ENCODE measurements at places on chromosomes 1 and 21.
A peak's percentile ranks its signal among the peaks of the same experiment; 100 is the strongest.

- DNase-seq, result peak; percentile 40
Observed at GRCh38 chr1:217315346-217315745, 315.5 kb downstream of the GPATCH2 start.

DNA sequence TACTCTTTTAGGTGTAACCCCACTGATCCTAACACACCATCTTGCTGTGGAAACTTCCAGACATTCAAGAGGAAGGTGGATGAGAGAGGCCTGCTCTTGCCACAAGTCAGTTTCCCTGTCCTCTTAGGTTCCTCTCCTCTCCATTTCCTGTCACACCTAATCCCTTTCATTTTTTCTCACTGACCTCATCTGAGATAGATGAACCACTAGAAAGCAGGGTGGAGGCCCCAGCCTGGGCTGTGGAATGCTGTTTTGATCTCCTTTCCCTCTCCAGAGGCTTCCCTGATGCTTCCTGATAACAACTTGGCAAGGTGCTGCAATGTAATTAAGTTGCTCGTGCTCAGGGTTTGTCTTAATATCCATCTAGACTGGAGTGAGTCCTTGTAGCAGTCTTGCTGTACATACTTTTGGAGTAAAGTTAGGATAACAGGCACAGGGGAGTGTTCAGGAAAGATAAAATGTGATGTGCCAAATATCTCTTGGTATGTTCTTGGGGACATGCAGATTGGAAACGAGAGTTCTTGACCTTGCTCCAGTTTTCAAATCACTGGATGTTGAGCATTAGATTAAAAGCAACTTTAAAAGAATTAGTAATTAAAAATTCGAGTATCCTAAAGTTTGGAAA lies 11.2 kb downstream of the LRRC42 start:
- DNase-seq, result peak; percentile 85

GRCh38 chr1:205537386-205538018 lies 33.0 kb downstream of the CDK18 start:
- DNase-seq, result peak; percentile 43

DNA sequence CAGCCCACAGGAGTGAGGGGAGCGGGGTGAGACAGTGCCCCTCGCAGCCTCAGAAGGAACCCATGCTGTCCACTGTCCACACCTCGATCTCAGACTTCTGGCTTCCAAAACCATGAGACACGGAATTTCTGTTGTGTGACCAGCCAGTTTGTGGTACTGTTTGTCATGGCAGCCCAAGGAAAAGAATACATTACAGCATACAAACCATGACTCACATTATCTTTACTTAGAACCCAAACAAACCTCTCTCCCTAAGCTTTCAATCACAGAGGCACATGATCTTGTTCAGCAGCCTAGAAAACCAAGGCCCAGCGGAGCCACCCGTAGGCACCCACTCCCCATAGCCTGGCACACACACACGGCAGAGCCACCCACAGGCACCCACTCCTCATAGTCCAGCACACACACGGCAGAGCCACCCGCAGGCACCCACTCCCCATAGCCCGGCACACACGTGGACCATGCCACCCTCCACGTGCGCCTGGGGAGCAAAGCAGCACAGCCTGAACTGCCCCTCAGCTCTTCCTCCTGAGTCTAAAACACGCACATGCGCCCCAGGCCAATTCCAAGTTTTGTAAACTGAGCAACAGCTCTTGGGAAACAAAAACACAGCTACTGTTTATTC lies 458 bp upstream of the KRTAP10-4 start:
- no peak for DNase-seq

DNA sequence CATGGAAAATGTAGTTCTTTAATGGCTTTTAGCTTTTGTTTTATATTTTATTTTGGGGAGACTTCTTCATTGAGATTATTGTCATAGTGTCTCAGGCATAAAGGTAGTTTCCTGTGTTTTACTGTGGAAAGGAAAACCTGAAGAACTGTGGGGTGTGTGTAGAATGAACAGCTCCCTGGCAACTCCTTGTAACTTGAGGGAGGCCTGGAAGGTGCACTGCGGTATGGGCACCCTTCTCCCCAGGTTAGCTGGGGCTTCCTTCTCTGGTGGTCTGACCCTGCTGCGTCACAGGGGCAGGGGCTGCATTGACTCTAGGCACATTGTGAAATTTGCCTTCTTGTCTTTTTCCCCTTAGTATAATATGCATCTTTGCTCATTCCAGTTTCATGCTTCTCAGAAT lies 1.7 kb downstream of the ATP1B1 start:
- DNase-seq, result no peak

DNA sequence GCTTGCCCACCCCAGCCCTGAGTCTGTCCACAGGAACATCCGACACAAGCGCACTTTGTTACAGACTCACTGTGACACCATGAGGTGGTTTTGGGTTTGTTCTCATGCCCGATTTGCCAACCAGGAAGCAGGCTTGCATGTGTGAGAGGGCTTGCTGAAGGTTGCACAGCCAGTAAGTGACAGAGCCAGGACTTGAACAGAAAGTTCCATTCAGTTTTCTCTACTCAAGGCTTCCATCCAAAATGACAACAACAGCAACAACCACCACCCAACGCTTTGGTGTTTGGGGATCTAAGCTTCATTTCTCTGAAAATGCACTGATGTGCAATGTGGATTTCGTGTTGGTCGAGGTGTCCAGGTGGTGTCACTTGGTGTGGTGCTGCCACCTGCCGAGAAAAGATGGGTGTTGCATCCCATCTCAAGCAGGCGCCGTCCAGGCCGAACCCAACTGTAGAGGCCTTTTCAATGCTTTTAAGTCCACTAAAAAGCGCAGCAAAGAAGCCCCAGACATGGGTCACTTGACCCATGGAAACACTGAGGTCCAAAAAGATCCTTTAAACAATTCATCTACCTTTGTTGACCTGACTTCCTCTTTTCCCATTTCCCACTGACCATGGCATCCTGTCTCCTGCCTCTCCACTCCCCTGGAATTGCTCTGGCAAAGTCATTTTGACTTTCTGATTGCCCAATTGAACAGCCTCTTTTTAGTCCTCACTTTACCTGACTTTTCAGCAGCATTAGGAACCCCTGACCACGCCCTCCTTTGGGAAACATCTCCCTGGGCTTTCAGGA lies 12.2 kb downstream of the CITED4 start:
- DNase-seq, result peak; percentile 65

DNA sequence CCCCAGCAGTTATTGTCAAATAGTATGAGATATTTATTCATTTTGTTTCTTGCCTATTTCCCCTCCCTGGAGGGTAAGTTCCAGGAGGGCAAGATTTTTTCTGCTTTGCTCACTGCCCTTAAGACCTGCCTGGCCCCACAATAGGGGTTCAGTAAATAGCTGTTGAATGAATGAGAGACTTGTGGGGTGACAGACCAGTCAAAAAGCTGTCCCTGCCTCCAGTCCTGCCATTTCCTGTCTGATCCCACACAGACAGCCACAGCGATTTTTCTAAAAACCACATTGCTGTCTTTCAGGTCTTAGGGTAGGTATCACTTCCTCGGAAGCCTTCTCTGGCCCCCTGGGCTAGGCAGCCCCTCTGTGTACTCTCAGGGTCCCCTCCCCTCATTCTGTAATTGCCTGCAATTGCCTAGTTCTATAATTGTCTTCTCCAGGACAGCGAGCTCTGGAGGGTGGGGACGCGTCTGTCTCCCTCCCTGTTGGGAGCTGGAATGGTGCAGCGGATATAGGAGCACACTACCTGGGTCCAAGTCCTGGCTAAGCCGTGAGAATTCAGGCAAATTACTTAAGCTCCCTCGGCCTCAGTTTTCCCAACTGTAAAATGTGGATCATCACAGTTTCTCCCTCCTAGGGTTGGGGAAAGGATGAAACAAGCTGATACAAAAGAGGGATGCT lies 1.8 kb upstream of the EXTL1 start:
- DNase-seq, result peak; percentile 87

GRCh38 chr1:224767031-224767430 lies 150.9 kb downstream of the CNIH3 start:
- no peak for DNase-seq

GRCh38 chr1:95021119-95021518 lies 51.6 kb downstream of the ALG14 start:
- DNase-seq, result no peak

- no peak for DNase-seq
Observed at GRCh38 chr1:90919190-90919719, 102.6 kb downstream of the ZNF644 start.

GRCh38 chr1:26110731-26111529 lies 694 bp upstream of the PDIK1L start:
- DNase-seq, result peak; percentile 74

GRCh38 chr1:212190169-212190568 lies 95.0 kb upstream of the PPP2R5A start:
- DNase-seq, result no peak

GRCh38 chr1:38340409-38340808 lies 293.8 kb upstream of the POU3F1 start:
- no peak for DNase-seq

GRCh38 chr1:165364568-165365133 lies 8.1 kb upstream of the LMX1A start:
- DNase-seq, result no peak

GRCh38 chr1:220013497-220013896 lies 32.8 kb downstream of the EPRS1 start:
- DNase-seq, result peak; percentile 8

GRCh38 chr1:27342391-27342777 lies 562 bp downstream of the SYTL1 start:
- DNase-seq, result no peak

DNA sequence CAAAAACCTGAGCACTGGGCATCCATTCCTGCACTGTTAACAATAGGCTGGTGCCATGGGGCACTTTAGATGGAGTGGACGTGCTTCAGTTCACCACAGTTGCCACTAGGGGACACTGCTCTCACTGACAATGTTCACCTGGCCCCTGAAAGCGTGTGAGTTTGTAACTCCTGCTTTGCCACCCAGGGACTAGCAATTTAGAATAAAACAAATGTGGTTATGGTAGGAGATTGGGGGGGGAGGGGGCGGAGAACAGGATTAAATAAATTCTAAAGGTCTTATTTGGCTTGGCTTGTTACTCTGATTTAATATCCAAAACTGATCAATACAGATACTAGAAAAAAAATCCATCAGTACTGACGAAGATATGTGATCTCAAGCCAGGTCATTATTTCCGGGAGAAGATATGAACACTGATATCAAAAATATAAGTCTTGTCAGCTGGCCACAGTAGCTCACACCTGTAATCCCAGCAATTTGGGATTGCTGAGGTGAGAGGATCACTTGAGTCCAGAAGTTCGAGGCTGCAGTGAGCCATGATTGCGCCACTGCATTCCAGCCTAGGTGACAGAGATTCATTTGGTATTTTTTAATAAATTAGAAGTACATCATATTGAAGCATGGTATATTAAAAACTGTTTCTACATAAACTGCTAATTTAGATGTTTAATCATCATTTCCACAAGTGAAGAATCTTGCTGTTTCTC lies 23.2 kb downstream of the INTS7 start:
- DNase-seq, result peak; percentile 65

DNA sequence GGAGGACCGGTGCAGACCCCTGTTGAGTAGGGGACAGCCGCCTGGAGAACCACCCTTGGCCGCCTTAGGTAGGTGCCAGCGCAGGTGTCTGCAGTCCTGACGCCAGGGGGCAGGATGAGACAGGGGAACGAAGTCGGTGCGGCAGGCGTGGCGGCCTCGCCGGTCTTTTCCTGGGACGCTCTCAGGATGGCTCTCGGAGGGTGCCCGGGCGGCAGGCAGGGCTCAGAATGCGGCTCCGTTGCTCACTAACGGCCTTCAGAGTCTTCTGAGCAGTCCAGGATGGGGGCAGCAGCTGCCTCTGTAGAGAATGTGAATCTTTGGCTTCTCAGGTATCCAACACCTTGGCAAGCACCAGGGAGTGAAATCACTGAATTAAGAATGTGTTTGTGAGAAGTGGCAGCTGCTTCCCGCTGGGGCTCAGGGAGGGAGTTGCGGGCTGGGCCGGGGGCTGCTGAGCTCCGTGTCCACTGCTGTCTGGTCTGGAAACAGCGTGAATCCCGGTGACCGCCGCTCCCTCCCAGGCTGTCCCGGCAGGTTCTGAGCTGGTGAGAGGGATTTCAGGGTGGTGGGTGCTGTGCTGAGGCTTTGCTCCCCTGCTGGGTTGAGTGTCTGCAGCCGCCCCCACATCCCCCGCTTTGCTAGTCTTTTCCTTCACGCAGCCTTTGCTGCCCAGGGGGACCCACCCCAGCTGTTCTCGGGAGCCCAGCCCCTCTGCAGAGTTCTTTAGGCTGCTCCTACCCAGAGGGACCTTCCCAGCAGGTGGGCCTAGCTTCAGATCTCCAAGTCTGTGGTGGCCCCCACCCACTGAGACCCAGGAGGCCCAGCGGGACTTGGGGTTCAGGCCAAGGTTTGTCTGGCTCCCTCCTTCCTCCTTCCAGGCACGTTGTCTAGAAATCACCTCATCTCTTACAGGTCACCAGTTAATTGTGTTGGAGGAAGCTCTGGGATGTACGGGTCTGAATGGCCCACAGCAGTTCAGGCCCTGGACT lies 11.1 kb upstream of the C1orf174 start:
- peak; percentile 45 for DNase-seq

- peak; percentile 74 for DNase-seq
Observed at GRCh38 chr1:92184632-92185031, 33.1 kb upstream of the C1orf146 start.

GRCh38 chr1:28466226-28466778 lies 39.5 kb upstream of the RCC1 start:
- DNase-seq, result no peak

DNA sequence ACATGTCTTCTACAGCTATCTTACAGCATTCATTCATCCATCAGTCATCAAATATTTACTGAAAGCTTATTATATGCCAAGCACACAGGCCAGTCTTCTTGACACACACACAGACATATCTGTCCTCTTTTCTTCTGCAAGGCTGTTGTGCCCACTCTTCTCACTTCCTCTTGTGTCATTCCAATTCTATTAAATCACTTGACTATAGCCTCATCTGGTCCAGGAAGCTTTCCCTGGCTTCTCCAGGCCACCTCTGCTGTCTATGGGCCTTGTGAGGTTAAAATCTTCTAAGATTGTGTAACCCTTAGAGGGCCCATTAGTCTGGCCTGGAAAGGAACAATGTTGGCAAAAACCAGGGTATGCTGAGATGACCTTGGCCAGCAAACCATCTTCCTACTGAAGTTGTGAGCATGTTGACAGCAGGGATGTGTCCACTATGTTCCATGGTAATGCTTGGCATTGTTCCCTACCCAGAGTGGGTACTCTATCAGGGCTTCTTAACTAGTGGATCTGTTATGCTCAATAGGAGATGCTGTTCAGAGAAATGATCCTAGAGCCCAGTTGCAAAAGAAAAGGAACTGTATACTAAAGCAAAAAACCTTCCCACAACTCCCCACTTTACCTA lies 5.3 kb downstream of the TRAF3IP3 start:
- peak; percentile 60 for DNase-seq

GRCh38 chr1:26164036-26164860 lies 4.5 kb downstream of the C1orf232 start:
- peak; percentile 41 for DNase-seq

GRCh38 chr1:73644198-73644597 lies 553.8 kb downstream of the LRRIQ3 start:
- no peak for DNase-seq

GRCh38 chr1:52899445-52899894 lies 22.1 kb downstream of the ECHDC2 start:
- no peak for DNase-seq

DNA sequence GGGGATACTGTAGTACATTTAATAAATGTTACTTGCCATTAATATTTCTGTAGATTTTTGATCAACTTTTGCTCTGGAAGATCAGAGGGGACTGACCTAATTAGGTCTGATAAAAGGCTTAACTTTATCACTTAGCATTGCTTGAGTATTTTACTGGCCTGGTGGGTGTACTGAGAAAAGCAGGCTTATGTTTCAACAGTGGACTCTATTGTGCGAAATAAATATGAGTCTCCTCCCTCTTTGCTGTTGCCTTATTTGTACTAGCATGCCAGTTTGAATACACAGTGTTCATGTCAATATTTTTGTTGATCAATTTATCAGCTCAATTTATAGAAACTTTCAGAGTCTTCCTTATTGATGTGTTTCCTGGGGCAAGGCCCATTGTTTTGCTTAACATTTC lies 49.1 kb downstream of the EBNA1BP2 start:
- DNase-seq, result no peak
